ENCODE measurements at places on chromosomes 12 and 14.
A peak's percentile ranks its signal among the peaks of the same experiment; 100 is the strongest.

- DNase-seq = no peak
These were observed 16.3 kb downstream of the GLTP start for GRCh38 chr12:109863847-109864712.

GRCh38 chr12:6959805-6960592 is 8.8 kb downstream of the PTPN6 start:
- DNase-seq = no peak

DNA sequence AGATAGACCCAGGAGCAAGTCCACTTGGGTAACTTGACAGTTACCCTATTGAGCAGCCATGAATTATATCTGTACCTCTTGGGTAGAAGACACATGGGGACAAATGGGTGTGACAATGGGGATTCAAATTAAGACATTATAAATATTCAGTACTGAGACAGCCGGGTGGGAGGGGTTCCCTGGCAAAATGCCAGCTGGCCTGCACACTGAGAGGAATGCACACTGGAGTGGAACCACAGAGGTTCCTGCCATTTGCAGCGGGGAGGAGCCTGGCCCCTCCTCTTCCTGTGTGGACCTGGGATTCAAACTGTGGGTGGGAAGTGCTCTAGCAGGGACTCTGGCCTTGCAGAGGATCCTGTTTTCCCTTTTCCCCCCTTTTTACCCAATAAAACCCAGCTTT is 118.7 kb upstream of the CDKN3 start:
- DNase-seq = no peak

DNA sequence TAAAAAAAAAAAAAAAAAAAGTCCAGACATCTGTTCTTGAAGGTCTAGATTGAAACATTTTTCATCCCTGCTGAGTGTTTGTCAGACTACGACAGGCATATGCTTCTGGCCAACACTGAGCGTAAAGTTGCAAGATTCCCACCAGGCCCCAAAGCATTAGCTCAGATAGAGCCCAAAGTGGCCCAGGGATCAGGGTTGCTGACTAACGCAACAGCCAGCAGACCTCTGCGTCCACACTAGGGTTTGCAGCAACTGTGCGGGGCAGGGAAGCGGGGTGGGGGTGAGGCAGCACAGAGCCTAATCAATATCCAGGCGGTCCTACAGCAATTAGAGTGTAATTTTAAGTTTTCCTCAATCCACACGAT is 55.7 kb downstream of the SSH1 start:
- no peak for DNase-seq

GRCh38 chr14:67926821-67927220 is 107.2 kb downstream of the RAD51B start:
- DNase-seq = no peak

GRCh38 chr12:2384533-2385351 is 332.0 kb downstream of the CACNA1C start:
- DNase-seq = no peak

DNA sequence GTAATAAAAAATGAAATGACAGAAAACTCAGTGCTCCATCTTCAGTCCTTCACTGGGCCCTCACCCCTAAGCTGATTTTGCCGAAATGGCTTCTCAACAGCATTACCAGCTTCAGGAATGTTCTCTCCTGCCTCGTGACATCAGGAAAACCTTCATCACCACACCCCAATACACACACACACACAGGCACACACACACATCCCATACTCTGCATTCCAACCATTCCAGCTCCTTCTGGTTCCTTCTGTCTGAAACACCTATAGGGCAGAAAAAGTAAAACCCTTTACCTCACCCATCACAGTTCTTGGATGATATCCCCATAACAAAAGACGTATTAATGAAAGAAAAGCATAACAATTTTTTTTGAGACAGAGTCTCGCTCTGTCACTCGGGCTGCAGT is 75.9 kb downstream of the CCDC60 start:
- DNase-seq = no peak

GRCh38 chr12:75631831-75632230 is 120.4 kb upstream of the KRR1 start:
- DNase-seq = no peak

GRCh38 chr14:100440207-100440631 is 117.1 kb downstream of the SLC25A47 start:
- DNase-seq = peak; percentile 27

DNA sequence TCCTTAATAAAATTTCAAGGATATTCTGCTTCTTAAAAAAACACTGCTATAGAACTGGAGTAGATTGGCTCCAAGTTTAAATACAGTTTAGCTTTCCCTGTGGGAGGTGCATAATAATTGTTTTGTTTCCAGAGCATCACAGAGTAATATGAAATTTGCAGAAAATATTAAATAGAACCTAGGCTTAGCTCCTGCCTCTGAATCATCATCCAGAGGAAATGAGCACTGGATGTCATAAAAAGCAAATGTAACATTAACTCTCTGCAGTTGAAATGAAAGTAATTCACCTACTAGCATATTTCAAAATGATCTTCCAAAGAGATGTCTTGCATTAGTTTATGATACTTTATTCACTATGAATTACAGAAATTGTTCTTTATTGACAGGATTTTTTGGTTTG is 769.8 kb downstream of the C12orf50 start:
- DNase-seq = no peak

- DNase-seq = no peak
These were observed 127.7 kb downstream of the SLC16A7 start for GRCh38 chr12:59723520-59723919.

- DNase-seq = no peak
These were observed 460 bp upstream of the SYNE2 start for GRCh38 chr14:63852271-63852816.

GRCh38 chr12:69096669-69097335 is 142.6 kb upstream of the CPSF6 start:
- DNase-seq = no peak

- no peak for DNase-seq
These were observed 168.0 kb downstream of the EGLN3 start for GRCh38 chr14:33782923-33783322.

GRCh38 chr12:101875162-101875561 is 2.2 kb upstream of the DRAM1 start:
- no peak for DNase-seq

DNA sequence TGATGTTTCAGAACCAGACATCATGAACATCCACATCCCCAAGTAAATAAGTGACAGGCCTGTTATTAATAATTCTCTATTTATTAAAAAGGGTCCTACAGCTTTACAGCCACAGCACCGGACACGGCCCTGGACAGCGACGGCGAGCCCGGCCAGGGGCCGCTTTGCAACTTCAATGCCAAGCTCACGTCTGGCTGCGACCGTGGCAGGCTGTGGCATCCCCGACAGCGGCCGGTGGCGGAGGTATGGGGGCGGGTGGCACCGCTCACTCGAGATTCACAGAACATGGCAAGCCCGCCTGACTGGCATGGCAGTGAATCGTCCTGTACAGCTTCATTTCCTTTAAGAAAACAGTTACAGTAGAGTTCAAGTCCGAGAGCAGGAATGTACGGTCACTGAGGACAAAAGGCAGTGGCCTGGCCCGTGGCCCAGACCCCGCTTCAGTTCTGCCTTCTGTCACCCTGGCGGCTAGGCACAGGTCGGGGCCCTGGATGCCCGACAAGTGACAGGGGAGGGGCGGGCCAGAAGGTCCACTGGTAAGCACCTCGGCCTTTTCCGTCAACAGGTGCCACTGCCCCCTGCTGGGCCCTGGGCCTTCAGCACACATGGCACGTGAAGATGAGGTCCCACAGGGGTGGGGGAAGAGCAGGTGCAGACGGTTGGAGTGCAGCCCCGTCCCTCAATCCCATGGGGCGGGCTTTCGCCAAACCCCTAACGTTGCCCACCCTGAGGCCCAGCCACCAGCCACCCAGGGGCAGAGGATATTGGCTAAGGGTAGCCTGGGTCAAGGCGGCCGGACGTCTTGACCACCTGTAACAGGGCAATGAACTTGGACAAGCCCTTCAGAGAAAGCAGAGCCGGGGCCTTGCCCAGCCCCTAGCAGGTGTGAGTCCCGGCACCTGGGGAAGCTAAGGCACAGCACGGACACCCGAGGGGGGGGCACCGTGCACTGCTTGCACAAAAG is 30.3 kb downstream of the HIP1R start:
- peak; percentile 53 for DNase-seq

- DNase-seq = no peak
These were observed 1.9 kb downstream of the HSP90AA1 start for GRCh38 chr14:102084931-102085330.

DNA sequence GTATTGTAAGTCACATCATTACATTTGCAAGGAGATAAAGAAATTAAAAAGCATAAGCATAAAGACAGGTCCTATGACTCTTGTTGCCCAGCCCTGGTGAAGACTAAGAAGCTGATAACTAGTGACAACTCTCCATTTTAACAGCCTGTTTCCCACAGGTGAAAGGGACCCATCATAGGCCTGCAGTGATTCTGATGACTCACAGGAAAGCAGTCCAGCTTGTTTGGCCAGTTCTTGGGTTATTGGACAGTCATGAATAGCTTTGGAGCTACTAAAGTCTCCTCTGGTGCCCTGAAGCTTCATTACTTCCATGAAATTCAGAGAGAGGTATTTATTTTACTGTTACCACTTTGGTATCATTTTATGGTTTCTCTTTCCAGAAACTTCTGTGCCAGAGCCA is 55.5 kb upstream of the DYRK2 start:
- DNase-seq = no peak
